ENCODE measurements at places on chromosomes 2 and 18. TPM values are rescaled to one million over a fixed set of nuclear protein-coding genes. Genes with fewer than 3 reads are reported as not detected.

IL36B gene
- total RNA-seq: not detected

CFAP53 gene
- total RNA-seq: 0.25 TPM

CNTNAP5 gene
- not detected for total RNA-seq

DAW1 gene
- not detected for total RNA-seq

MYO5B gene
- total RNA-seq: 16.1 TPM

GAL3ST2 gene
- total RNA-seq: 0.55 TPM

ZNF236 gene
- 6.2 TPM for total RNA-seq

POTEJ gene
- total RNA-seq: not detected

MARCO gene
- 38.8 TPM for total RNA-seq

FSHR gene
- total RNA-seq: not detected

HSBP1L1 gene
- 20.2 TPM for total RNA-seq

CLK1 gene
- total RNA-seq: 45.6 TPM

EVX2 gene
- not detected for total RNA-seq

TSN gene
- total RNA-seq: 24.0 TPM

CRYBA2 gene
- not detected for total RNA-seq

DHRS9 gene
- total RNA-seq: 0.30 TPM

CFAP65 gene
- 0.05 TPM for total RNA-seq

CERKL gene
- not detected for total RNA-seq

RAB6C gene
- not detected for total RNA-seq

OSR1 gene
- total RNA-seq: 0.18 TPM

CCDC85A gene
- total RNA-seq: 0.08 TPM

BUB1 gene
- 0.88 TPM for total RNA-seq

CHCHD5 gene
- total RNA-seq: 21.2 TPM

ABCG8 gene
- total RNA-seq: 121 TPM

FAM237A gene
- not detected for total RNA-seq

NEU2 gene
- total RNA-seq: not detected

FHOD3 gene
- 0.40 TPM for total RNA-seq

CAPN13 gene
- total RNA-seq: 0.08 TPM

SLC8A1 gene
- 6.0 TPM for total RNA-seq

CD8B2 gene
- not detected for total RNA-seq

GRHL1 gene
- 4.7 TPM for total RNA-seq

SPHKAP gene
- not detected for total RNA-seq

TFCP2L1 gene
- total RNA-seq: 0.30 TPM

ING5 gene
- total RNA-seq: 20.7 TPM

DCC gene
- not detected for total RNA-seq

MPHOSPH10 gene
- total RNA-seq: 12.5 TPM

PLEK gene
- total RNA-seq: 2.9 TPM

TMX3 gene
- 15.6 TPM for total RNA-seq

SERPINB3 gene
- not detected for total RNA-seq

CHRND gene
- not detected for total RNA-seq

SULT1C4 gene
- 1.7 TPM for total RNA-seq

UGT1A4 gene
- 454 TPM for total RNA-seq

FBXO36 gene
- 1.1 TPM for total RNA-seq

LRRC30 gene
- total RNA-seq: not detected

RAPGEF4 gene
- total RNA-seq: 12.8 TPM

MOGAT1 gene
- 10.2 TPM for total RNA-seq

RND3 gene
- 19.2 TPM for total RNA-seq

TEKT4 gene
- 0.28 TPM for total RNA-seq

CXCR4 gene
- total RNA-seq: 2.0 TPM

SH3YL1 gene
- 7.3 TPM for total RNA-seq

CREG2 gene
- not detected for total RNA-seq

HOXD13 gene
- not detected for total RNA-seq

TUBA4A gene
- total RNA-seq: 29.0 TPM

GORASP2 gene
- 30.4 TPM for total RNA-seq

RAX gene
- total RNA-seq: not detected

POLR1B gene
- total RNA-seq: 16.2 TPM

MGAT4A gene
- total RNA-seq: 6.9 TPM
